ENCODE measurements at places on chromosomes 6 and 20.

DNA sequence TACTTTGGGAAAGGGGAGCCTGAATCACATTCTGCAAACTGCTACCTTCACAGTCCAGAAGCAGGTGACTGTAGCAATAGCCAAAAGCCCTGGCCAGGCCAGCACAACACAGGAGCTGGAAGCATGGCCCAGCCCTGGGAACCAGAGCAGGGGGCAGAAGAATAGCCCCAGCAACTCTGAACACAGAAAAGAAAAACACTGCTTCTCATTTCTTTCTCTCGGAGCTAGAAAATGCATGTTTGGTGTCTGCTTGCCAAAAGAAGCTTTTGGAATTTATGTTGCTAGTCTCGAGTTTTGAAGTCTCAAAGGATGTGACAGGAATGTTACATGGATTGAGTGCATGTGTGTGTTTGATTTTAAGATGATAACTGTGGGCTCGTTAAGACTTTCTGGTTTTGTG, 79.8 kb upstream of the SCAF8 start:
- no peak for DNase-seq

- DNase-seq, result no peak
Observed at GRCh38 chr6:170108890-170109587, 181.8 kb downstream of the DLL1 start.

DNA sequence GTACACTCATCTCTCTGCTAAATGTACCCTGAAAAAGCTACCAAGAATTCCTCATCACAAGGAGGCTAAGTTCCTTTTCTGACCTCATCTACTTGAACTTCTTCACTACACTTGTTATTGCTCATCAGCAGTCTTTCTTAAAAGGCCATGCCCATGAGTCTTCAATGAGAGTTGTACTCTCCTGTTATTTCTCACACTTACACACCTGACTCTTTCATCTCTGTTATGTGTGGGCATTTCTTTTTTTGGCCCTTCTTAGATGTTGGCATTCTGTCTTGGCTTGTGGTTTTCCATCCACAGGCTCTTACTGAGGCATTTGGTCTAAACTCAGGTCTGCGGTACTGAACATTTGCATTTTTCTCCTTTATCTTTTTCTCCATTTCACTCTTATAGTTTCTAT, 10.7 kb upstream of the SLC17A1 start:
- no peak for DNase-seq

DNA sequence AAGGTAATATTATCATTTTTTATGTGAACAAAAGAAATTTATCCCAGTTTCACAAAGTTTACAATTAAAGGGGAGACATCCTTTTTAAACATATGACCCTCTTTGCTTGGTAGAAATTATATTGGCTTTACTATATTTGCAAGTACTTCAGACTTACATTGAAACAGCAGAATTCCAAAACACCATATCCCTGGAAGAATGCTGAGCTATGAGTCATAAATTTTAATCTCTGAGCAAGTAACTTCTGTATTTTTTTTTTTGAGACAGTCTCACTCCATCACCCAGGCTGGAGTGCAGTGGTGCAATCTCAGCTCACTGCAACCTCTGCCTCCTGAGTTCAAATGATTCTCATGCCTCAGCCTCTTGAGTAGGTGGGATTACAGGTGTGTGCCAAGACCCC, 240.4 kb downstream of the TBC1D32 start:
- no peak for DNase-seq

DNA sequence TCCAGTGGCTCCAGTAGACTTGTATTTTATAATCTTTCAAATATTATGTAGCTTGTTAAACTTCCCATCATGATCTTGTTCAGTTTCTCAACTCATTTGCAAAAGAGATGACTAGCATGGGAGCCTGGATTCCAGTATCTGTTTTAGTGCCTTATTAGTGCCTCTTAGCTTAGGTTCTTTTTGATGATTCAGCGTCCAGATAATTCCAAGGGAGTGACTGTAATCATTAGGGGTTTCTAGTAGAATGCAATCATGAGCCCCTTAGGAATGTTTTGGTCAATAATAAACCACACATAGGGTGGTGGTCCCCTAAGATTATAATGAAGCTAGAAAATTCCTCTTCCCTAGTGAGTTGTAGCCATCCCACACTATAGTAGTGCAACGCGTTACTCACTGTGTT, 7.0 kb downstream of the CD2AP start:
- DNase-seq, result no peak

DNA sequence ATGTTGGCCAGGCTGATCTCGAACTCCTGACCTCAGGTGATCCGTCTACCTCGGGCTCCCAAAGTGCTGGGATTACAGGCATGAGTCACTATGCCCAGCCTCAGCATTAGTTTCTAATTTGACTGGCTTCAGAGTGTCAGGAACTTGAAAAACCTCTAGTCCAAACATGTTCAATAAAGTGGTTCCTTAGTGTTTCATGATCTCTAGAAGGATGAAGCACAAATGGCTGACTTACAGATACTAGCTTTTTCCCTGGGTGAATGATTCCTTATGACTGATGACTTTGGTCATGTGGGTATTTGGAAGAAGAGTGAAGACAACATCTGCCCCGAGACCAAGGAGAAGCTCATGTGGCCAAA, 16.4 kb downstream of the GLYATL3 start:
- DNase-seq, result no peak

DNA sequence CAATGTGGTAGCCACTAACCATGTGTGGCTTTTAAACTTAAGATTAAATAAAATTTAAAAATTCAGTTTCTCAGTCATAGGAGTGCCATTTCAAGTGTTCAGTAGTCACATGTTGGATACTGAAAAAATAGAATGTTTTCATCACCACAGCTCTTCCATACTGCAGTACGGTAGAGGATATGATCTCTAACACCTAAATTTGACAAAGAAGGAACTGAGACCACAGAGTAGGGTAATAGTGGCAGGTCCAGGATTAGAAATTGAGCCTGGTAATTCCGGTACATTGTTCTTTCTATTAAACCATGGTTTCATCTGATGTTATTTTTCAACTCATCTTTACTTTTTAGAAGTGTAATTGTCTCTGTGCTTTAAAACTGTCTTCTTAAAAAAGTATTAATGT, 104.0 kb downstream of the CD2AP start:
- DNase-seq, result no peak

DNA sequence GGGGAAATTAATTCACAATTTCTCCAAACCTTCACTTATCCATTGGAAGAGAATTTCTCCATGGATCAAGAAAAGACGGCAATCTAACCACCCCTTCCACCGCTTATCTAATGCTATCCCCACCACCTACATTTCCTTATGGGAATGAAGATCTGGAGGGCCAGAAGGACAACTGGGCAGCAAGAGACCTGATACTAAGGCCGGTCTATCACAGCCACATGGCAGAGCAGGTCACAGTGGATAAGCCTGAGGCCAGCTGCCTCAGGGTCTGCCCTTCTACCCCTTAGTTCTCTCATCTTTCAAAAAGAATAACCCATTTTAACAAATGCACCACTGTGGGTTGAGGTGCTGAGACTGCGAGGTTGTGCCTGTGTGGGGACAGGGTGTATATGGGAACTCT, 37.1 kb downstream of the MAN1A1 start:
- DNase-seq, result no peak

DNA sequence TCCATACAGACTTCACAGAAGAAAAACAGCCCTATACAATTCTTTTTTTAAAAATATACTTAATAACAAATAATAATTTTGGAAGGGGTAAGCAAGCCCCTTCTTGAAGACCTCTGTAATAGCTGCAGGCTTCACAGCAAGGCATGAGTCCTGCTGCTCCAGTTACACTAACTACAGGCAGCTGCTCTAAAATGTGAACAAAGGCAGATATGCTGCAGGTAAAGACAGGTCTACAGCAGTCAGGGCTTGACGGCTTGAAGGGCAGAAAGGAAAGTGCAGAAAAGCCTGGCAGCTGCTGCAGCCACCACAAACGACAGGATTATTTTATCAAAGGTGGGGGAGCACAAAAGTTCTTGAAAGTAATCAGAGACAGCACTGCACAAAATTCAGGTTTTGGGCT, 11.3 kb downstream of the FAXC start:
- DNase-seq, result no peak

- DNase-seq, result no peak
Observed at GRCh38 chr6:68724060-68724459, 89.0 kb downstream of the ADGRB3 start.

- DNase-seq, result no peak
Observed at GRCh38 chr6:1590580-1590979, 19.1 kb upstream of the FOXC1 start.

DNA sequence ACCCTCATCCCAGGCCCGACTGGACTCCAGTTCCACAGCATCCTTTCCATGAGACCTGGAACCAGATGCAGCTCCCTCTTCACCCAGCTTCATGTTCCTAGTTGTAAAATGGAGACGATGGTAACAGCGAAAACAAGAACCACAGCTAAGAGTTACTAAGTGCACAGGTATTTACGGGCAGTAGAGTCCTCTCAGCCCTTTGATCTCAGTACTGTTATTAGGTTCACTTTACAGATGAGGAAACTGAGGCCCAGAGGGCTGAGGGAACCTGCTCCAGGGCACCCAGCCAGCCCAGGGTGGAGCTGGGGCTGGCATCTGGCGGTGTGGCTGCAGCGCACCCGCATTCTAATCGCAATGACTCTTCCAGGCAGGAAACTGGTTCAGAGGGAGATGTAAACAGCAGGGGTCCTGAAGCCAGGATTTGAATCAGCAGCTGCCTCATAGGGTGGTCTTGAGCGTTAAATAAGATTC, 858 bp downstream of the BCAS1 start:
- no peak for DNase-seq

DNA sequence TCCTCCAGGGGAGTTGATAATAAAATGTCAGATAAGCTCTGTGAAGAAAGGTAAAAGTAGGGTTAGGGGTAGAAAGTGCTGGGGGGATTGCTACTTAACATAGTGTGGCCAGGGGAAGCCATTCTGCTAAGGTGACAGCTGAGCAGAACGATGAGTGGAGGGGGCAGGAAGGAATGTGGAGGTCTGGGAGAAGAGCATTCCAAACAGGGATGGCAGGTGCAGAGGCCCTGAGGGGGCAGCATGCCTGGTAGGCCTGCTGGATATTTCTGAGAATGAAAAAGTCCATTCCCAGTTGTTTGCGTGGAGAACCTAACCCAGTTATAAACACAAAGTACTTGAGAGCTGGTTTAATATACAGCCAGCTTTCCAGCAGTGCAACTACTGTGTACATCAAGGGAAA, 9.3 kb downstream of the GFRA4 start:
- DNase-seq, result no peak

DNA sequence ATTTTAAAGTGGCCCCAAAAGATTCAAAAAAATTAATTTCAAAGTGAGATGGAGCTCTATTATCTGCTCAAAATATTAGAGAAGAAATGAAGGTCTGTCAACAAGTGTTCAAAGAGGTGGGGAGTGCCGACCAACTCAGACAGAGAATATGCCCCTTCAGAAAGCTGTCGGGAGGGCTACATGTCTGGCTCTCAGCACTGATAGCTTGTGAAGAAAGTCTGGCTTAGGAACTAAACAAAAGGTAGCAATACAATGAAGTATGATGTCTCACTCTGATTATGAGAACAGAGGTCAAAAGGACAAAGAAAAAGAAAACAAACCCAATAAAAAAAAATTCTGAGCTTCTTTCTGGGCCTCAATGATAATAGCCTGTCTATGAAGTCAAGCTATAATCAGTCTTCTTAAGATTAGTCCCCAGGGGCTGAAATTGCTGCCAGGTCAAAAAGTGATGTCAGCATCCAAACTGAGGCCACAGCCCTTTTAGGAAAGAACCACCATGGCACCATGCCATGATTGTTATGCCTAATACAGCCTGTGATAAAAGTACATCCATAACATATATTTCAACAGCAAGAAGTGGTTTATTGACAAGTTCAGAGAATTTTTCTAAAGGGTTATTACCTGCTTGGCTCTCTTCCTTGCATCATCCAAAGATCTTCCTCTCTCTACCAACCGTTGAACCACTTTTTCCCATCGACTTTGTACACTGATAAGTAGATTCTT, 150.9 kb downstream of the DST start:
- no peak for DNase-seq

DNA sequence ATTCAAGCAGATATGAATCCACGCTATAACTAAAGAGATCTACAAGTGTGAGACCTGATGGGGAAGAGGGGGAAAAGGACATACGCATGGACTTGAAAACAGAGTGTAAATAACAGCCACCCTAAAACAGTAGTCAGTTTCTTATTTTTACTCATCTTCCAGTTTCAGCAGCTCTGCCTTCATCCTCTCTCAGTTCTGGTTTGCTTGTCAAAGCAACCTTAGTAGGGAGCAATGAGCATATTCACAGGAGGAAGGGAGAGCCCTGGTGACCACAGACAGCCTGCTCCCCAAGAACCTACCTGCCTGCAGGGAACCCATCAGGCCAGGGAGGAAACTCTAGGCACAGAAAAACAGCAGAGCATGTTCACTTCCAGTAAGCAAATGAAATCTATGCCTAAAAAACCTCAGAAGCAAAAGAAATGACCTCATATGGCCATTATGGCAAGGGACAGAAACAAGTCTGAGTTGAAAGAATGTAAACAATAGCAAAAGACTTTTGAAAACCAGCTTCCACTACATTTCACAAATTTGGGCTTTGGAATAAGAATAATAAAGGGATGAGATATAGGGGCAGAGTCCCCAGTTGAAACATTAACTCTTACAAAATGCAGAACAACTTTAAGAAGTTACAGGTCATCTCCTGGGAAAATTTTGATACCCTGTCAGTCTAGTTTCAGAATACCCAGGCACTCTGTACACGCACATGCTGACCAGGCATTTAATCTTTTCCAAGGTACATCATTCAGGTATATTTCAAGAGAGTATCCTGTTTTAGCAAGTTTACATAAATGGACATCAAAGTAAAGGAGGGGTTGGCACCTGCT, 120.8 kb upstream of the BCLAF1 start:
- no peak for DNase-seq

- DNase-seq, result no peak
Observed at GRCh38 chr6:15338476-15338875, 92.6 kb downstream of the JARID2 start.

DNA sequence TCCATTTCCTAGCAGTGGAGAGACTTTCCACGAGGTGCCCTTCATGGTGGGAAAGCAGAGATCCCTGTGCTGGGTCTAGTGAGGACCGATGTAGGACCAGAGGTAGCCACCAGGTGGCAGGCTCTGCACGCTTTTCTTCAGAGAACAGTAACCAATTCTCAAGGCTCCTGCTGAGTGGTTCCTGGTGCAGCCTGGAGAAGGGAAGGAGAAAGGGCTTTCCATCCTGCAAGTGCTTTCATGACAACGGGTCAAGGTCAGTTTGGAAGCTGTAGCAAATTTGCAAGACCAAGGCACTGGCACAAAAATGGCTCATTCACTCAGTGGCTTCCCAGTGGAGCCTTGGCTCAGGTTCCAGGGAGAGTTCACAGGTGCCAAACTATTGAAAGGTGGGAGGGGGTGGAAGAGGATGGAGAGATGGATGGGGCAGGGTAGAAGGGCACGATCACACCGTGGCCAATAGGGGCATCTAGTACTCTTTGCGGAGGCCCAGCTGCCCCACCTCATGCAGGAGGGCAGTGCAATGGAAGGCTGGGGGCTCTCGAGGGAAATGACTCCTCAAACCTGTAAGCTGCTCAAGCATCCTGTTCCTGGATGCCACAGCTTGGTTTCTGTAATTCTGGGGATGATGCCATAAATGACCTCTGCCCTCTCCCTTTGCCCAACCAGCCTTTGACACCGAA, 25.5 kb upstream of the KCNK16 start:
- DNase-seq, result peak; percentile 18

GRCh38 chr20:38246357-38247165, 14.0 kb downstream of the KIAA1755 start:
- no peak for DNase-seq

- DNase-seq, result no peak
Observed at GRCh38 chr6:132789396-132789776, 9.1 kb downstream of the SLC18B1 start.
